ENCODE measurements at places on chromosomes 16 and 17. TPM values are rescaled to one million over a fixed set of nuclear protein-coding genes. Genes with fewer than 3 reads are reported as not detected.

The HCRT gene
- not detected for total RNA-seq

The RHBDF1 gene
- total RNA-seq, result 11.0 TPM

The CSH1 gene
- not detected for total RNA-seq

The GNAO1 gene
- total RNA-seq, result 1.9 TPM

The RBFOX1 gene
- 1.5 TPM for total RNA-seq

The SPNS3 gene
- total RNA-seq, result not detected

The KRTAP1-5 gene
- total RNA-seq, result not detected

The GNG13 gene
- total RNA-seq, result not detected

The ZCCHC14 gene
- total RNA-seq, result 10.3 TPM

The LPO gene
- total RNA-seq, result not detected

The KRT12 gene
- not detected for total RNA-seq

The ZNF785 gene
- total RNA-seq, result 17.8 TPM

The ZG16B gene
- not detected for total RNA-seq
